ENCODE measurements at places on chromosomes 16 and 17.

GRCh38 chr17:76550712-76551615 lies 11.1 kb downstream of the PRCD start:
- DNase-seq = no peak

- DNase-seq = no peak
These were observed 31.3 kb downstream of the DCUN1D3 start for GRCh38 chr16:20868890-20869289.

DNA sequence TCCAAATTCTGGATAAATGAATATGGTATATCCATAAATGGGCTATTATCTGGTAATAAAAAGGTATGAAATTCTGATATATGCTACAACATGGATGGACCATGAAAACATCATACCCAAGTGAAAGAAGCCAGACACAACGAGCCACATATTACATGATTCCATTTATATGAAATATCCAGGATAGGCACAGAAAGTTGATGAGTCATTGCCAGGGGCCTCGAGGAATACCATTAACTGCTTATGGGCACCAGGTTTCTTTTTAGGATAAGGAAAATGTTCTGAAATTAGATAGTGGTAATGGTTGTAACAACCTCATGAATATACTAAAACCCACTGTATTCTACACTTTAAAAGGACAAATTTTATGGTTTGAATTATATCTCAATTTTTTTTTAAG lies 123.2 kb downstream of the PITPNC1 start:
- DNase-seq = no peak

GRCh38 chr17:48728232-48729231 lies at the start of gene HOXB13:
Gene HOXB13 (minus strand): TSS chr17:48728750. CDS start chr17:48728593, 157 bp downstream.
- peak; percentile 64 for DNase-seq

GRCh38 chr17:80109713-80110446 lies 8.5 kb downstream of the GAA start:
- DNase-seq = no peak

- DNase-seq = no peak
These were observed 110.3 kb downstream of the BANP start for GRCh38 chr16:88061346-88062110.

GRCh38 chr17:20171741-20172365 lies 162.7 kb downstream of the SPECC1 start:
- DNase-seq = no peak

DNA sequence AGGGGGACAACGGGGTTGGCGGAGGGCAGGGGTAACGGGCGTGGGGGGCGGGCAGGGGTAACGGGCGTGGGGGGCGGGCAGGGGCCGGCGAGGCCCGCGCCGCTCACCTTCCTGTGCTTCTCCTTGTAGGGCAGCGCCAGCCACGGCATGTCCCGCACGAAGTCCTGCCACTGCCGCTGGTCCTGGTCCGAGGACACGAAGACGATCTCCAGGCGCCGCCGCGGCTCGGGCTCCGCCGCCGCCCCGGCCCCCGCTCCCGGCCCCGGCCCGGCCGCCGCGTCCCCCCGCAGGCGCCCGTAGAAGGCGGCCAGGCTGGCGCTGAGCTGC lies 401 bp downstream of the NXN start:
- no peak for DNase-seq

DNA sequence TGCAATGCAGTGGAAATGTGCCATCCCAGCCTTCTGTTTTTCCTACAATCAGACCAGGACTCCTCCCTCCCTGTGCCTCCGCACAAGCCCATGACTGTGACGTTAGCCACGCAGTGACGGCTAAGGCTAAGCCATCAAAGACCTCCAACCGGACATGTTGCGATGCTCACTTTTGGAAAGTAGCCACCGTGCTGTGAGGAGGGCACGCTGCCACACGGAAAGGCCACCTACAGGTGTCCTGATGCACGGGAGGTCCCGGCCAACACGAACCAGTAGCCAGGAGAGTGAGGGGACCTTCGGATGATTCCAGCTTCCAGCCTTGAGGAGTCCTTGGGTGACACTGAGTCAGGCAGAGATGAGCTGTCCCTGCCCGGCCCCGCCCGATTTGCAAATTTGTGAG lies 53.9 kb downstream of the FOXL1 start:
- no peak for DNase-seq

DNA sequence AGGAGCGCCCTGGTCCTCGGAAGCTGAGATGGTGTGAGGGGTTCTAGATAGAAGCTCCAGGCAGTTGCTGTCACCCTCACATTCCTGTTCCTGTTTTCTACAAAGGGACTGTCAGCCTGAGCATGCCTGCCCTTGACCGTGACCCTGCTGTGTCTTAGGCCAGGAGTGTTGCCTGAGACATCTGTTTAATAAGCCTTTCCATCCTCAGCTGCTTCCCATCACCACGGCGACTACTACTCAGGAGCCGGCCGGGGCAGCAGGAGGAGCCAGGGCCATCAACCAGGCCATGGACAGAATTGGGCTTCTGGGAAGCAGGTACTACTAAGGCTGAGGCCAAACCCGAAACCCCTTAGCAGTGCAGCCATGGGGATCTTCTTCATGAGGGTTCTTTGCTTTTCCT lies 151.4 kb downstream of the KATNIP start:
- DNase-seq = no peak

GRCh38 chr17:79831265-79832217 lies 7.7 kb downstream of the CBX4 start:
- DNase-seq = no peak

DNA sequence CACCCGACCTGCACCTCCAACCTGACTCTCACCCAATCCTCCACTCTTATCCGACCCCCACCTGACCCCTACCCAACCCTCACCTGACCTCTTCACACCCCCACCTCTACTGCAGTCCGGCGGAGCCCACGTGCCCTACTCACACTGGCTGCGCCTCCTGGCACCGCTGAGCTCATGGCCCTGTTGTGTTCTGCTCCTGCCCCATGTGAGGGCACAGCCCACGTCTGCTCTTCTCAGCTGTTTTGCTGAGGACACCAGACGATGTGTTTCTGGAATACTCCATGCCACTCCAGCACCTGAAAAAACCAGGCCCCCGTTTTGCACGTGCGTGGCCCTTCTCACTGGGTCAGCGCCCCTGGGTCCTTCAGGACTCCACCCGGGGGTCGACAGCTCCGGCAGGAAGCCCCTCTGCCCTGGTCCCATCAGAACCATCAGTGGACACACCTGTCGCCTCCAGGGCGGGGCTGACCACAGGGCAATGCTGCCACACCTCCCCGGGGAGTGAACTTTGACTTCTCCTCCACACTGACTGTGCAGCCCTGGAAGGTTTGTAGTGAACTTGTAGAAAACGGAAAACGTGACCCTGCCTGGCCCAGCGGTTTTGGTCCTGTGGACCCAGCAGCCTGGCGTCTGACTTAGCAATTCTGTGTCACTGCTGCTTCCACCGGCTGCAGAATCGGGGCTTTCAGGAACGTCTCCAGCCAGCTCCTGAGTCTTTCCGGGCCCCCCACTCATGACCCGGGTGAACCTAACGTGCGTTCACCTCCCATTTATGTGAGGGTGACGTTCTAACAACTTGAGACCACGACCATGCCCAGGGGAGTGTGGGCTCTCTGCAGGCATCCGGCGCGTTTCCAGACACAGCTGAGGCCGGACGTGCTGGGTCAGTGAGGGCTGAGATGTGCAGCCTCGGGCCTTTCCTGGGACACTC lies 5.7 kb upstream of the RAB40B start:
- DNase-seq = no peak

DNA sequence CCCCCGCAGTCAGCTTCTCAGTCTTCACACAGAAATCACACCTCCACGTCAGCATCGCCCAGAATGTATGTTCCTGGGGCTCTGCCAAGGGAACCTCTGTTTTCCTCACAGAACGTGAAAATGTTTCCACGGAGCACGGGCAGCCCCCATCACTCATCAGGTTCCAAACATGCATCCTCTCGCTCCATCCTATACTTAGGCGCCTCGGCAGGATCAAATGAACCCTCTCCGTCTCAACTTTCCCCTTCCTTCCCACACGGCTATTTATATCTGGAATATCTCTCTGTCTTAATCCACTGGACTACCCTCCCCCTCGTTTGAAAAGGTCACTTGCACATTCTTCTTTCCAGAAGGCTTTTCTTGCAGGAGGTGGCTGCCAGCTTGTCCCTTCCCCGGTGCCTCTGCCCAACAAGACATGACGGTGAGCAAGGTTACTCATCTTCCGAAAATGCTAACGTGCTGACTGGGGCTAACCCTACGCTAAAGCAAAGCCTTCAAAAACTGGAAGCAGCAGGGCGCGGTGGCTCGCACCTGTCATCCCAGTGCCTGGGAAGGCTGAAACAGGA lies 21.6 kb downstream of the NXN start:
- no peak for DNase-seq

- no peak for DNase-seq
These were observed 69.9 kb upstream of the NUDT7 start for GRCh38 chr16:77652399-77652798.

DNA sequence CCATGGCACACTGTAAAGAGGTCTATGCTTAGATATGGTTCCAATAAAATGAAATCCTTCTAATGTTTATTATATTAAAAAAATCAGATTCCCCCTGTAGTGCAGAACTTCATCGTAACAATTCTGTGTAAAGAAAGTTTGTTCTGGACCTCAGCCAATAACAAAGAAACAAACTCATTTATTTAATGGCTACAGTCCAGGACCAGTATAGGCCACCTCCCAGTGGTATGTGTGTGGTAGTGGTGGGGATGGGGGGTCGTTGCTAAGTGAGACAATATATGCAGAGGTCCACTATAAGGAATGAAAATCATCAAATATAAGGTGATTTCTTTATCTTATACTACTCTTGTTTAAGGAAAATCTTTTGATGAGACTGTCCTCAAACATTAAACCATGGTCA lies 136.4 kb downstream of the CDK5R1 start:
- no peak for DNase-seq

DNA sequence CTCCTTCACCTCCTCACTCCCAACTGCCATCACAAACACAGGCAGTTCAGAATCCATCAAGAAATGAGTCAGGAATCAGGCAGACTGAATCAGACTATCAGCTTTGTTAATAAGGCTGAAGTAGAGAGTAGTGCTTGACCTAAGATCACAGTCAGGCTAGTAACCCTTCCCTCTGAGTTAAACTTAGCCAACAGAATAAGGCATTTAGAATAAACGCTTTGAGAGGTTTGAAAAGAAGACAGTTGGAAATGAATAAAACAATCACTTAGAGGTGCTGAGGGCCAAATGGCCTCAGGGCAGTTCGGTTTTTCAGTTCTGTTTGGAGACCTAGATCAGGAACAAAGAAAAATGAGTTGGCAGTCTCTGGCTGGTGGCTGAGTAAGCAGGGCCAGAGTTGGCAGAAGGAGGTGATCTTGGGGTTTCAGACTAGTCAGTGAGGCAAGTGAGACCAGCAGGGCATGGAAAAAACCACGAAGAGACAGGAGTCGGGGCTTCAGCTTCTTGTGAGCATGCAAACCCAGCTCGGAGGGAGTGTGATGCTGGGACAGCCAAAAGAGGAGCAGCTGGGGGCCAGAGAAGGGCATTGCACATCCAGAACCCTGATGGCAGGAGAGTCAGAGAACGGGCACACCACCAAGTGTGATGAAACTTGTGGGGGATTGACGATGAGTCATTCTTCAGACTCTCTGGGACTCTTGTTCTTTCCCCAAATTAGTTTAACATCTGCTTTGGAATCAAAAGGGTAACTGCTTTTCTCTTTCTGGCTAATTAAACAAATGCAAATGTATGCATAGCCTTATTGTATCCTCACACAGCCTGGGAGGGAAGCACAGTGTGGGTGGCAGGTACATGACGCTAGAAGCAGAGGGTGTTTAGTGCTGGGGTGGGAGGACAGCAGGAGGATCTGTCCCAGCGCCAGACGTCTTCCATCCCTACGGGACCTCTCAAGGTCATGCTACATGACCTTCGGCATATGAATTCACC lies 54.8 kb downstream of the SPECC1 start:
- peak; percentile 84 for DNase-seq

GRCh38 chr17:77117415-77117814 lies 23.4 kb upstream of the SEC14L1 start:
- DNase-seq = no peak

DNA sequence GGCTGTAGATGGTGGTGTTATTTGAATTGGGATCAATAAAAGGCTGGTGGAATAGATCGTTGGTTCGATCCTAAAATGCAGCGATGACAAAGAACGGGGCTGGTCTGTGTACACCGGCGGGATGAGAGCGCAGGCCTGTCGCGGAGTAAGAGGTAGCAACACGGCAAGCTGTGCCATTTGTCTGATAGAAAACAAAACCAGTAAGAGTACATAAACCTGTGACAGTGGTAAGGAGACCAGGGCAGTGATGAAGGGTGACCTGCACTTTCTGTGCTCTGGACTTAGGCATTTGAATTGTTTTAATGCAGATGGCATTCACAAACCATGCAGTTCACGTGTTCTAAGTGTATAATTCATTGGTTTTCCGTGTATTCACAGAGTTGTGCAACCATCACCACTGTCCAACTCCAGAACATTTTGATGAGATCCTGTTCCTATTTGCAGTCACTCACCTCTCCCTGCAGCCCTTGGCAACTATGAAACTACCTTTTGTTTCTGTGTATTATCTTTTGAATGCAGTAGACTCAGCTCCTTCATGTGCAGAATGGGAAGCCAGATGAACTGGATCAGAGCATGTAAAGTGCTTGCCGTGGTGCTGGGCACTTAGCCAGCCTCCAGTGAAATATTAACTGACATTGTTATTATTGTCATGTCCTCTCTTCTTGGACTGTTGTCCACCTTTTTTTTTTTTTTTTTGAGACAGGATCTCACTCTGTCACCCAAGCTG lies 286.1 kb downstream of the SNX29 start:
- DNase-seq = no peak

GRCh38 chr17:63434951-63435571 lies 11.0 kb downstream of the CYB561 start:
- peak; percentile 39 for DNase-seq

DNA sequence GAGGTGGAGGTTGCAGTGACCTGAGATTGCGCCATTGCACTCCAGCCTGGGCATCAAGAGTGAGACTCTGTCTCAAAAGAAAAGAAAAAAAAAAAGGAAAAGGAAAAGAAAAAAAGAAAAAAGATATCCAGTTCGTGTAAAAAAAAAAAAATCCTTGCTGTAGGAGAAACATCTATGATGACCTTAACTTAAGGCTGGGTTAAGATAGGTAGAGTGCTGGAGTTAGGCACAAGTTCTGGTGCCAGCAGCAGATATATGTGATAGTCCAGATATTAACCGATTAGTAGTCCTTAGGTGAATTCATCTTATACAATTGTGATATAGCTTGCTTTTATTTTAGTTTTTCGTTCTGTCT lies 17.2 kb downstream of the PSMD11 start:
- DNase-seq = no peak

DNA sequence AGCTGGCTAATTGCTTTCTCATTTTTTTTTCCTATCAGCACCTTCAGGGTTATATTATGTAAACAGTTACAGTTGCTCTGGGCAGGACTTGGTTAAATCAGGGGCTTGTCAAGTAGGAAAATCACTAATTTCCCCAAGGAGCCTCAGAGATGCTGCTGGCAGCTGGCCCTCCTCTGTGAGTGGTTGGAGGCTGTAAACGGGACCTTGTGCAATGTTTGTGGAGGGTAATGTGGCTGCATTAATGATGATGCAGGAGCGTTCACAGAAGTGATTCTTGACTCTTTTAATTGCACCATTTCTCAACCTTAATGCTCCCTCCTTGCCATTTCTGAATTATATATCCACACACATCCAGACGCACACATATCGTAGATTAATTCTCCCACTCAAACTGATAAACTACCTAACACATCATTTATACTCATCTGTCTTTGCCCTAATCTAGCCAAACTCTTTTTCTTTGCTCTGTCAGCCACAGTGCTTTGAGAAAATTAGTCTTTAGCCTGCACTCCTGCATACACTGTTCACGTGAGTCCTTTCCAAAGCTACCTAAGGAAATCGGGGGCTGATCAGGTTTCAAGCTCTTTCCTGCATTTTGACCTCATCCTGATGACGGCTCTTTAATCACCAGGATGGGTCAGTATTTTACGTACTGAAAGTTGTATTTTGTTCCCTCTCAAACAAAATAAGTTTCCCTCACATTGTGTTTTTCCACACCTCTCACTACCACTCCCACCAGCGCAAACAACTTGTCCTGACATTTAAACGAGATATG lies 154.4 kb upstream of the PIRT start:
- DNase-seq = no peak

All from fibroblast of skin of right quadriceps (primary cell).